ENCODE measurements at places on chromosomes 5 and 9.

DNA sequence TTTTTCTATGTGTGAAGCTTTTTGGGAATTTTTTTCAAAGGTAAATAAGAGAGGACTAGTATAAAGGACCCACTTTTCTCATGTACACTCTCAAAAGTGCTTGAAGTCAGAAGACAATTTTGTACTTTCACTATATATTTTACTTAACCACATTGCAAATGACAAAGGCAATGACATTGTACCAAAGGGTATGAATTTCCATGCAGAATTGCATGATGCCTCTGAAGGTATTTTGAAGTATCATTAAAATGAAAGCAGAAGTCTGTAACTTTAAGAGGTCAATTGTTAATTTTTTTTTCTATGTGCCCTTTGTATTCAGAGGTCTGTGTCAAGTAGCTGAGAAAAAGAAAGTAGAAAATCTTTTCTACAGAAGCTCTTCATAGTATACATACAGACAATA lies 84.7 kb downstream of the ST8SIA4 start:
- no peaks in the 10 kb centered on the region for H3K27me3 ChIP-seq
- no peak overlapping the region for H3K4me3 ChIP-seq
- DNase-seq, result no peak

DNA sequence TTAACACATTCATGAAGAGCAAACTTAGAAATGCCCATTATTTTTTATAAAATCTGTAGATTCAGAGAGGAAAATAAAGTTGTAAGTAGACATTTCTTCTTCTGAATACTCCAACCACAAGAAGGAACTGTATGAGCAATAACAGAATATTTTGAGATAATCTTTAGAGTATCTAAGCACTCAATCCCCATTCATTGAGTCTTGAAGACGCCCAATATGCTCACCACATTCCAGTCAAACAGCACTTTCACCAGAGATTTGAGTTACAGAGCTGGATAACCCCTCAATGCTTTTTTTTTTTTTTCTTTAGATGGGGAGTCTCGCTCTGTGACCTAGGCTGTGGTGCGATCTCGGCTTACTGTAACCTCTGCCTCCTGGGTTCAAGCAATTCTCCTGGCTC lies 14.7 kb upstream of the RIC1 start:
- peaks cover 12% of the 10 kb centered on the region for H3K4me1 ChIP-seq
- no peak overlapping the region for H3K4me3 ChIP-seq
- no peaks in the 10 kb centered on the region for H3K36me3 ChIP-seq
- DNase-seq, result no peak
- H3K27ac ChIP-seq, result no peak overlapping the region

DNA sequence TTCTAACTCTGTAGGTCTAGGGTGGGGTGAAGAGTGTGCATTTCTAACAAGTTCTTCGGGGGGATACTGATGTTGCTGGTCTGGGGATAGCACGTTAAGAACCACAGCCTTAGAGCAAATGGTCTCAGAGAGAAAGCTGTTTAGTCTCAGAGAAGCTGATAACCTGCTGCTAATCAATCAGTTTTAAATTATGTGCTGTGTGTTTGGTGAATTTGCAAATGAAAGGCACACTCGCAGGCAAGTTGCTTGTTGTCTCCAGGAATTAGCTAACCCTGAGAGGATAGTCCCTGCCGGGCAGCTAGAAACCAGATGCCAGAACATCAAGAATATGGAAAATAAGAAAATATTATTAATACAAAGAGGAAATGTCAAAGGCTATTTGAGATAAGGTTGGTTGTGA lies 79.2 kb downstream of the DMRT2 start:
- H3K27me3 ChIP-seq, result no peaks in the 10 kb centered on the region
- H3K4me1 ChIP-seq, result no peaks in the 10 kb centered on the region
- no peaks in the 10 kb centered on the region for H3K36me3 ChIP-seq
- no peak for DNase-seq

- H3K27ac ChIP-seq, result no peak overlapping the region
- H3K36me3 ChIP-seq, result no peaks in the 10 kb centered on the region
Observed at GRCh38 chr5:75460942-75461610, 50.4 kb downstream of the CERT1 start.

DNA sequence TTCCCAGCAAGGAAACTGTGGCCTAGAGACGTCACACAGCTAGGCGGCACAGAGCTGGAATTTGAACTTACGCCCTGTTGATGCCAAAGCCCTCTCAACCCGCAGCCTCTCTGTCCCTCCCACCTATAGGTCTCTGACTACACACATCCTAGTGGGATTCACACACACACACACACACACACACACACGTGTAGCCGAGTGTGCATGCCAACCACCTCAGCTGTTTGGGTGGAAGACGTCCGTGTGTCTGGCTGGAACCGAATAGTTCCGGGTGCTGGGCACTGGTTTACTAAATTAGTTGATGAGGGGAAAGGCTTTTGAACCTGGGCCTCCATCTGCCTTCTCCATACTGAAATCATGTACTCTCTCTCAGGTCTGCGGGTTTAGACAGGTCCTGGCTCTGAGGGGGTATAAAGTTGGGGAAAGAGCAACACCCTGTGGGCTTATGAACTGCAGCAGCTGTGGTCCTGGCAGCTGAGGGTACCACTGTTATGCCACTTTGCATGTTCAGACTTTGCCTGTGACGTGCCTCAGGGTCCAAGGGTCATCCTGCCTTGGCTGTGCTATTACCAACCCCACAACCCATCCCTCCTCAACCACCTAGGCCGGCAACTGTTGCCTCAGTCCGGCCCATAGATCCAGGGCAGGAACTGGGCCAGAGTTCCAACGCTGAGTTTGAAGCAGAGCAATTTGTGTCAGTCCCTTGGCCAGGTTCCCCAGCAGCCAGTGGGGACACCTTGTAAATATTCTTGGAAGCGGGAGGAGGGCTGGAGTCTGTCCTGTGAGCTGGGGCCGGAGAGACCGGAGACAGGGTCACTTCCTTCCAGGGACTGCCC lies 50.5 kb downstream of the PSD2 start:
- no peak overlapping the region for H3K27ac ChIP-seq
- no peaks in the 10 kb centered on the region for H3K27me3 ChIP-seq
- no peaks in the 10 kb centered on the region for H3K36me3 ChIP-seq
- H3K4me1 ChIP-seq, result no peaks in the 10 kb centered on the region

GRCh38 chr5:179568721-179569120 lies 18.4 kb downstream of the RUFY1 start:
- H3K4me3 ChIP-seq, result no peak overlapping the region
- peaks cover 7% of the 10 kb centered on the region for H3K36me3 ChIP-seq
- H3K4me1 ChIP-seq, result no peaks in the 10 kb centered on the region
- DNase-seq, result no peak

DNA sequence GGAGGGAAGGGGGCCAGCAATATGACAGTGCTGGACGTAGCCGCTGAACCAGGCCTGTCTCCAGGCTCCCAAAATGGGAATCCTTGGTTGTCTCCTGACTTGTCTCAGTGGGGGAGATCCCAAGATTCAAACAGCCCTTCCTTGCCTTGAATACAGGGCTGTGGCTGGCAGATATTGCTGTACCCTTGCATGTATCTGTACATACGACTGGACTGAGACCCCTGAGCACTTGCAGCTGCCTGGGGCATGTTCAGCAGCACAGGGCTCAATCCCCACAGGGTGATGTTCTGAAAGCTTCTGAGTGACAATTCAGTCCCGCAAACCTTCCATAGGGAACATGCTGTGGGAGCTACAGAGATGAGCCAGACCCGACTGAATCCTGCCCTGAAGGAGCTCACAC lies 13.3 kb downstream of the OR13J1 start:
- no peak for DNase-seq
- no peaks in the 10 kb centered on the region for H3K4me1 ChIP-seq
- H3K27me3 ChIP-seq, result no peaks in the 10 kb centered on the region
- no peak overlapping the region for H3K27ac ChIP-seq
- H3K4me3 ChIP-seq, result no peak overlapping the region
- no peaks in the 10 kb centered on the region for H3K36me3 ChIP-seq

DNA sequence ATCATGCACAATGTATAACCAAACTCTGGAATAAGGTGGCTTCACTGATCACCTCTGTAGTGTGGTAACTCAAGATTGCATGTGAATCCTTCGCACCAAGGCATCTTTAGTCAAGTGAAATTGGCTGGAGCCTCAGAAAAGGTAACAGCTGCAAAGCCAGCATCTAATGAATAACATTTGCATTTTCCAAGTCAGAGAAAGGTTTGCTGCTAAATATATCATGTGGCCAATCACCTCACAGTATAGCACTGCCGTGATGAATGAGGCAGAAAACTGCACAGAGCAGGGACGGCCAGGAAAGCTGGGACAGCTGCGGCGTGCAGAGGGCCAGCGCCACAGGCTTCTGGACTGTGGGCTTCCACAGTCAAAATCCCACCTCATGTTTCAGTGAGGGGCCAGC lies 18.5 kb downstream of the MRPS27 start:
- H3K27me3 ChIP-seq, result no peaks in the 10 kb centered on the region
- no peaks in the 10 kb centered on the region for H3K4me1 ChIP-seq
- H3K27ac ChIP-seq, result no peak overlapping the region
- H3K36me3 ChIP-seq, result no peaks in the 10 kb centered on the region
- DNase-seq, result no peak
- H3K4me3 ChIP-seq, result no peak overlapping the region

- H3K4me1 ChIP-seq, result no peaks in the 10 kb centered on the region
- no peak overlapping the region for H3K4me3 ChIP-seq
- no peak for DNase-seq
- no peak overlapping the region for H3K27ac ChIP-seq
Observed at GRCh38 chr5:20276061-20276958, 288.3 kb upstream of the CDH18 start.

- H3K4me3 ChIP-seq, result no peak overlapping the region
- no peak overlapping the region for H3K27ac ChIP-seq
- DNase-seq, result no peak
- no peaks in the 10 kb centered on the region for H3K36me3 ChIP-seq
- H3K27me3 ChIP-seq, result no peaks in the 10 kb centered on the region
- H3K4me1 ChIP-seq, result no peaks in the 10 kb centered on the region
Observed at GRCh38 chr9:113501129-113501686, 37.7 kb downstream of the RGS3 start.

- DNase-seq, result no peak
- H3K4me1 ChIP-seq, result no peaks in the 10 kb centered on the region
- H3K27me3 ChIP-seq, result no peaks in the 10 kb centered on the region
- H3K4me3 ChIP-seq, result no peak overlapping the region
- no peaks in the 10 kb centered on the region for H3K36me3 ChIP-seq
Observed at GRCh38 chr9:3513265-3513818, 12.5 kb downstream of the RFX3 start.

DNA sequence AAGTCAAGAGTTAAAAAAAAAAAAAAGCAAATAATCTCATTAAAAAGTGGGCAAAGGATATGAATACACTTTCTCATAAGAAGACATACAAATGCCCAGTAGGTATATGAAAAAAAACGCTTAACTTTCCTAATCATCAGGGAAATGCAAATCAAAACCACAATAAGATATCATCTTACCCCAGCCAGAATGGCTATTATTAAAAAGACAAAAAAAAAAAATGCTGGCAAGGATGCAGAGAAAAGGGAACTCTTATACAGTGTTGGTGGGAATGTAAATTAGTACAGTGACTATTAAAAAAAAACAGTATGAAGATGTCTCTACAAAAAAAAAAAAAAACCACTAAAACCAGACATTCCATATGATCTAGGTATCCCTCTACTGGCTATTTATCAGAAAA lies 79.4 kb downstream of the LPAR1 start:
- no peak overlapping the region for H3K27ac ChIP-seq
- no peaks in the 10 kb centered on the region for H3K27me3 ChIP-seq
- no peak overlapping the region for H3K4me3 ChIP-seq

GRCh38 chr5:3198074-3198449 lies 397.6 kb upstream of the IRX1 start:
- no peak overlapping the region for H3K27ac ChIP-seq
- H3K36me3 ChIP-seq, result no peaks in the 10 kb centered on the region
- H3K4me1 ChIP-seq, result no peaks in the 10 kb centered on the region
- H3K4me3 ChIP-seq, result no peak overlapping the region
- no peak for DNase-seq
- no peaks in the 10 kb centered on the region for H3K27me3 ChIP-seq

- no peaks in the 10 kb centered on the region for H3K4me1 ChIP-seq
- no peaks in the 10 kb centered on the region for H3K27me3 ChIP-seq
- DNase-seq, result no peak
- no peak overlapping the region for H3K4me3 ChIP-seq
- H3K36me3 ChIP-seq, result no peaks in the 10 kb centered on the region
Observed at GRCh38 chr9:86185872-86186271, 73.6 kb downstream of the C9orf153 start.

GRCh38 chr5:65299861-65300260 lies 181.9 kb downstream of the ADAMTS6 start:
- no peaks in the 10 kb centered on the region for H3K4me1 ChIP-seq
- H3K36me3 ChIP-seq, result no peaks in the 10 kb centered on the region
- H3K4me3 ChIP-seq, result no peak overlapping the region
- H3K27ac ChIP-seq, result no peak overlapping the region
- no peak for DNase-seq
- H3K27me3 ChIP-seq, result no peaks in the 10 kb centered on the region

- H3K4me1 ChIP-seq, result no peaks in the 10 kb centered on the region
- DNase-seq, result no peak
- no peaks in the 10 kb centered on the region for H3K36me3 ChIP-seq
- no peak overlapping the region for H3K4me3 ChIP-seq
- H3K27me3 ChIP-seq, result no peaks in the 10 kb centered on the region
- no peak overlapping the region for H3K27ac ChIP-seq
Observed at GRCh38 chr9:93187047-93187446, 3.1 kb downstream of the WNK2 start.

- H3K4me3 ChIP-seq, result peak overlapping the region; percentile 39
- H3K27me3 ChIP-seq, result no peaks in the 10 kb centered on the region
- H3K27ac ChIP-seq, result peak overlapping the region; percentile 62
- DNase-seq, result no peak
Observed at GRCh38 chr9:99118782-99119466, 14.0 kb downstream of the TGFBR1 start.

- no peaks in the 10 kb centered on the region for H3K27me3 ChIP-seq
- no peak for DNase-seq
- H3K4me3 ChIP-seq, result no peak overlapping the region
- H3K27ac ChIP-seq, result no peak overlapping the region
- no peaks in the 10 kb centered on the region for H3K36me3 ChIP-seq
Observed at GRCh38 chr9:87670572-87671264, 55.2 kb upstream of the CTSL start.

GRCh38 chr5:140833993-140834392 lies at the start of gene PCDHA7:
Gene PCDHA7 (plus strand): TSS chr5:140834269. CDS start chr5:140834384, 115 bp downstream.
- H3K4me1 ChIP-seq, result no peaks in the 10 kb centered on the region
- peaks cover 7% of the 10 kb centered on the region for H3K27me3 ChIP-seq
- no peak within 1 kb of the TSS for H3K27ac ChIP-seq
- no peak within 1 kb of the TSS for H3K4me3 ChIP-seq

DNA sequence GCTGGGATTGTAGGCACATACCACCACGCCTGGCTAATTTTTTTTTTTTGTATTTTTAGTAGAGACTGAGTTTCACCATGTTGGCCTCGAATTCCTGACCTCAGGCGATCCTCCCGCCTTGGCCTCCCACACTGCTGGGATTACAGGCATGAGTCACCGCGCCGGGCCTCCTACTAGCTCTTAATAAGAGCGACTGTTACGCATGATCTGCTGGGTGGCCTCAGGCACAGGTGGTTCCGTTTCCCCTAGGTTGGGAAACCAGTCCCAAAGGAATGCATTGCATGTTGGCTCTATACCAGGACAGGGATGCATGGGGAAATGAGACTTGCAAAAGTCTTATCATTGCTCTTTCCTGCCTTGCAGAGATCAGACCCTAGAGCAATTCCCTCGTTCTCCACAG lies 184.7 kb upstream of the PPP1R26 start:
- H3K36me3 ChIP-seq, result no peaks in the 10 kb centered on the region
- H3K27me3 ChIP-seq, result no peaks in the 10 kb centered on the region
- H3K4me1 ChIP-seq, result no peaks in the 10 kb centered on the region
- H3K4me3 ChIP-seq, result no peak overlapping the region
- DNase-seq, result no peak
